ENCODE measurements at places on chromosomes 12 and 14. TPM values are rescaled to one million over a fixed set of nuclear protein-coding genes. Genes with fewer than 3 reads are reported as not detected.

GRCh38 chr12:13099066-13099843 is 4.2 kb downstream of the GSG1 start:
- DNase-seq: no peak

DNA sequence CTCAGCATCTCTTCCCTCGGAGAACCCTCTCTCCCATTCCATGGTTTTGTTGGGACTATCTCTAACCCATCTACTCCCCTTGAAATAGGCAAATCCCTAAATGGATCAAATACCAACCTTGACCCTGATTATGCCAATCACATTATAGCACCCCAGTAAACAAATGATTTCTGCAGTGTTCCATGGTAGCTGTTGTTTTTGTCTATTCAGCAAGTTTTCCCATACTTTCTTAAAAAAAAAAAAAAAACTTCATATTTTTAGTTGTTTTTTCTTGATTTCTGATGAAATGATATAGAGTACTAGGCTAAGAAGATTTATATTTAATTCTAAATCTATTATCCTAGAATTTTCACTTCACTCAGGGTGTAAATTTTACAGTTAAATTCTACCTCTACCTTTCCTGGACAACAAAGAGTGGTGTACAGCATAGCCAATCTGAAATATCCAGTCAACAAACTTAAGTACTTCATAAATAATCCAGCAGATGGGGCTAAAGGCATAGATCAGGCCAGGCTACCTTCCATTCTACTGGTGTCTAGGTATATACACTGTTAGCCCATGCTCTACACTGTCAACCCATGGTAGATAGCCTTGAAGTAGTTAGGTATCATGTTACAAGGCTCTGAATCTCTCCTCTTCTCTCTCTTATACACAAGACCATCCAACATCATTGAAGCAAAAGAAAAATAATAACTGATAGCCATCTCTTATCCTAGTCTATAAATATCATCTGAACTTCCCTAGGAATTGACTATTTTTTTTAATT is 82.2 kb downstream of the PLEKHG7 start:
- no peak for DNase-seq

DNA sequence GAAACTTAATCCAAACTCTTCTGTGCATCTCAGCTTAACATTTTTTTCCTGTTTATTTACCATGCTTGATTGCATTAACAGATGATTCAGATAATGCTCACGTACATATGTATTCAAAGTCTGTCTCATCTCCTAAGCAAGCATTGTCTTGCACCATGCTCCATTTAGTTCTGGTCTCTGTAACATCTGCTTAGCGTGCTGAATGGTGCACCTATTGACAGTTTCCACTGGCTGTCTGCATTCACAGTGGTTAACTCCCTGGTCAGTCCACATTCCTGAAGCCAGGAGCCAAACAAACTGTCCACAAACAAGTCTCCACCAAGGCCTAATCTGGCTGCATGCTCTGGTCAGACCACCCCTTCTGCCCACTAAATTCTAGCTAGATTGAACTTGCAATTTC is 83.9 kb downstream of the KNTC1 start:
- no peak for DNase-seq

The BCL2L14 gene
- total RNA-seq: 1.3 TPM

GRCh38 chr12:132385923-132386751 is 56.7 kb upstream of the GALNT9 start:
- peak; percentile 65 for DNase-seq

GRCh38 chr12:131896811-131897270 is 2.4 kb downstream of the ULK1 start:
- DNase-seq: peak; percentile 88

The KCNH3 gene
- 1.5 TPM for total RNA-seq

DNA sequence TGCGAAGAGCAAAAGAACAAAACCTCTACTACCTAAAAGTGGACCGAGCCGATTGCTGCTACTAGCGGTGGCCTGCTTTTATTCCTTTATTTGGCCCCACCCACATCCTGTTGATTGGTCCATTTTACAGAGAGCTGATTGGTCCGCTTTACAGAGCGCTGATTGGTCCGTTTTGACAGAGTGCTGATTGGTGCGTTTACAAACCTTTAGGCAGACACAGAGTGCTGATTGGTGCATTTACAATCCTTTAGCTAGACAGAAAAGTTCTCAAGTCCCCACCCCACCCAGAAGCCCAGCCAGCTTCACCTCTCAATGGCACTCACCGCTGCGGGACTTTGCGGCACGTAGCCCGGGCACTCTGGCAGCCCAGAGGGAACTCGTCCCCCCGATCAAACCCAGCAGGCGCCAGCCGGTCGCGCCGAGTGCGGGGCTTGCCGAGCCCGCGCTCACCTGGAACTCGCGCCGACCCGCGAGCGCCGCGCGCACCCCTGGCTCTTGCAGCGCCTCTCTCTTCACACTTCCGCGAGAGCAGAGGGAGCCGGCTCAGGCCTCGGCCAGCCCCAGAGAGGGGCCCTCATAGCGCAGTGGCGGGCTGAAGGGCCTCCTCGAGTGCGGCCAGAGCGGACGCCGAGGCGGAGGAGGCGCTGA is 8.7 kb upstream of the FGD4 start:
- peak; percentile 84 for DNase-seq

The UNC119B gene
- 15.0 TPM for total RNA-seq

GRCh38 chr14:95468448-95469133 is 47.9 kb downstream of the SYNE3 start:
- DNase-seq: no peak
